Stimulated activated CD8-positive, alpha-beta memory T cell treated with anti-CD3 and anti-CD28 coated beads, Interleukin-4, amount 100 ng/mL, for 48 hours (primary cell): ENCODE measurements at places on chromosomes 11 and 22.

GRCh38 chr11:65378208-65378927 is 4.1 kb downstream of the SLC25A45 start:
- no peak for DNase-seq

DNA sequence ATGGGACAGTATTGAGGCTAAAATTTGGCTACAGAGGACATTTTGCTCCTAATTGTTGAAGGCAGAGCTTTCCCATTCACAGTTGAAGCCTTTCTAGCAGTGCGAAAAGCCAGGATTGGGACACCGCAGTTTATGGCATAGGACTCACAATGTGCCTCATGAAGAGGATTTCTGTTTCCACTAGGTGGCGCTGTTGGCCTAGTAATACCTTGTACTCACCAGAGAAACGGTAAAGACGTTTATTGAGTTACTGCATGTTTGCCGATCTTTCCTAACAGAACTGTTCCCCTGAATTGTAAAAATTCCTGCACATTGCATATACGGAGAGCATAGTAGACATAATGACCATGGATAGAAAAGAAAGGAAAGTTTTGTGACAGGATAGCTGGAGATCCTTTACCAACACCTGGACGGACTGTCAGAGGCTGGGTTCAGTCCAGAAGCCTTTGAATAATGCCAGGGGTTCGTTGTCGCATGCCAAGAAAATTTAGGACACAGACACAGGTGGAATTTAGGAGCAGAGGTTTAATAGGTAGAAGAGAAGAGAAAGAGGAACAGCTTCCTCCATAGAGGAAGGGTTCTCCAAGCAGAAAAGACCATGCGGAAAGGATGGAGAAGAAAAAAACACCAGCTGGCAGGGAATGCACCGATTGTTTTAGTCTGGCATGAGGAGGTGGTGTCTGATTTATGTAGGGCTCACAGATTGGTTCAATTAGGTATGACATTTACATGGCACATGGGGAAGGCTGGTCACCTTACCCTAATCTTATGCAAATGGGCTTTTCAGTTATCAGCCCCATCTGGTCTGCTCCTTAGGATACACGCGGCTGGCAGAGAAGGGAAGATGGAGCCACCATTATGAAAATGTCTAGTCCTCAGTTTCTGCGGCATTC is 10.8 kb upstream of the OR51D1 start:
- peak; percentile 77 for DNase-seq

DNA sequence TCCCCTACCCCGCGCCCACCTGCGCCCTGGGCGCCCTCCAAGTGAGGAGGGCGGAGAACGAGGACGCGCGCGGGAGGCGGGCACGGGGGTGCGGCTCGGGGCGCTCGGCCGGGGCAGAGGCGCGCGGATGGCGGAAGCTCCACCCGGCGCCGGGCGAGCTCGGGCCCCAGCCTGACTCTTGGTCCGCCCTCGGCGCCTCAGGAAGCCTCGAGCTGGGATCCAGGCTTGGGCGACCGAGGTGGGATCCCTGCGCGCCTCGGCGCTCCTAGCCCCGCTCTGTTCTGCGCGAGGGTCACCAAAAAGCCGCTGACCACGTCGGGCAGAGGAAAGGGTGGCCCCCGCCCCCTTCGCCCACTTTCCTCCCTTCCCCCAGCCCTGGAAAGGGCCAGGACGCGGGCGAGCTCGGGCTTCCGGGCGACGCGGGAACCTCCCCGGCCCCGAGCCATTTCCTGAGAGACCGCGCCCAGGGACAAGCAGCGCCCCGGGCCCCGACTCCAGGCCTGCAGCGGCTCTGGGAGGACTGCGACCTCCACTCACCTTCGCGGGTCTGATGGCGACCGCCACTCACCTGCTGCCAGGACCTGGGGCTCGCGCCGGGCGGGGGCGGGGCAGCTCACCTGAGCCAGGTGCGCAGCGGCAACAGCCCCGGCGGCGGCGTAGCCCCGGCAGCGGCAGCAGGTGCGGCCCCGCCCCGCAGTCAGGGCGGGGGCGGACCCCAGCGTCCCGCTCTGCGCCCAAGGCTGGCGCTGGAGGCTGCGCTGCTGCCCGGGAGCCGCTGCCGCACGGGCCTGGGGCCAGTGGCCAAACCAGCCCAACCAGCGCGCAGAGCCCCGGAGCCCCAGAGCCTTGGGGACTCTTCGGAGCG is 2.2 kb upstream of the SIGIRR start:
- peak; percentile 60 for DNase-seq

DNA sequence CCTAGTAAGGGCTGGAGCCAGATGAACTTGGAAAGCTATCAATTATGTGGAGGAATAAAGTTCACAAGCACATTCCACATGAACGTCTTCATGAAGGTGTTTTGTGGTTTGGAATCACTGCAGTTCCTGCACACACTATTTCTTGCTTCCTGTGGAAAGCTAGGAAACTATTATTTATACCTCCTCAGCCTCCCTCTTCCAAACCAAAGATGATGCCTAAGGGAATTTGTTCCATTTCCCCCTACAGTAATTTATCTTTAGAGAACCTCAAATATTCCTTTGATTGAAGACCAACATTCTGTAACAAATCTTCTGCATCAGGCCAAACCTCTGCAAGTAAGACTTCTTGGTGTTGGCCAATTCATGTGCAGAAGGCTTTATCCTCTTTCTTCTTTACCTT is 115.8 kb upstream of the ARHGAP20 start:
- no peak for DNase-seq

DNA sequence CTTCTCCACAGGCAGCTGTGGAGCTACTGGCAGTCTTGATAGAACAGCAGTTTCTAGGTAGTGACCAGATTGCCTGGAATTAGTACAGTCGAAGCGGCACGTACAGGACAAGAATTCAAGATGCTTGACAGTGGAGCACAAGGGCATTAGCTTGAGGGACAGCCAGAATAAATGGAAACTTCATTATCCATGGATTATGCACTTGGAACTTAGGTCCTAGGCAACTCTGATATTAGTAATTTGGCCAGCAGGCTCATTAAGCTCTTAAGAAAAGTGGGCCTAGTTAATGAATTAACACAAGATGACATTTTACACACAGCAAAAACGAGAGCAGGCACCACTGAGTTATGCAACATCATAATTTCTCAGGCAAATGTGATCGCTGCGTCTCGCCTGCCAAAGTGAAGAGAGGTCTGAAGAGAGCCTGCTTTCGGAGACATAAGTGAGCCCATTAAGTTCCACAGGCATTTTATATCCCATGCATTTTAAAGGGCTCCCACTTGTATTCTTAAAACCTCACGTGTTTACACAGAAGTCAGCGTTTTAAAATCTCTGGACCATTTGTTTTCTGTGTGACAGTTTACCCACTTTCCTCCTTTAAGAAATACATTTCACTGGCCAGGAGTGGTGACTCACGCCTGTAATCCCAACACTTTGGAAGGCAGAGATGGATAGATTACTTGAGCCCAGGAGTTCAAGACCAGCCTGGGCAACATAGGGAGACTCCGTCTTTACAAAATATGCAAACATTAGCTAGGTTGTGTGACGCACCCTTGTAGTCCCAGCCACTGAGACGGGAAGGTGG is 66.2 kb downstream of the COMMD9 start:
- DNase-seq, result no peak

DNA sequence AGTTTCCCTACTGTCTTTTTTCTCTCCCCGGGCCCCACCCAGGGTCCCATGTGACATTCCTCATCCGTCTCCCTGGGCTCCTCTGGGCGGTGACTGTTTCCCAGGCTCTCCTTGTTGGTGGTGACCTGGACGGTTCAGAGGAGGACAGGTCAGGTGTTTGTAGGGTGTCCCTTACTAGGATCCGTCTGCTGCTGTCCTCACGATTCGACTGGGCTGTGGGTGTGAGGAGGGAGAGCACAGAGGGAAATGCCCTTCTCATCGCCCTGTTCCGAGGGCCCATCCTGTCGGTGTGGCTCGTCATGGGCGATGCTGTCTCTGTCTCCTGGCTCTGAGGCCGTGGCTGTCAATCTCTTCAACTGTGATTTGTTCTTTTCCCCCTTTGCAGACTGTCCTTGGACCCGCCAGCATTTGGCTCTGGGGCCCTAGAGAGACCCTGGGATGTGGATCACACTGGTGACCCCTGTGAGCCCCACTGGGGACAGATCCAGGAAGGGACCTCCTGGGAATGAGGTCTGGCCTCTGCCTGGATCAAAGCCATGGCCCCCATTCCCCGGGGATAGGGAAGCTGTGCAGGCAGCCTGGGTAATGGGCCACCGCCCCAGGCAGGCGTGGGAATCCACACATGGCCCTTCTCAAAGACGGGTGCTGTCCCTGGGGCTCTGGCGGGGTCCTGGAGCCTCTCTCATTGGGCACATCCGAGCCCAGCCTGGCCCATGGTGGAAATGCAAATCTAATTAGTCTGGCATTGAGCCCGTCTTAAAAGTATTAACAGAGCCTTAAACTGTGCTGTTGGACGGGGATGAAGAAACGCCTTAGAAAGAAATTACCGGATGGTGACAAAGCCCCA is 46.8 kb upstream of the KCNQ1OT1 start:
- no peak for DNase-seq

DNA sequence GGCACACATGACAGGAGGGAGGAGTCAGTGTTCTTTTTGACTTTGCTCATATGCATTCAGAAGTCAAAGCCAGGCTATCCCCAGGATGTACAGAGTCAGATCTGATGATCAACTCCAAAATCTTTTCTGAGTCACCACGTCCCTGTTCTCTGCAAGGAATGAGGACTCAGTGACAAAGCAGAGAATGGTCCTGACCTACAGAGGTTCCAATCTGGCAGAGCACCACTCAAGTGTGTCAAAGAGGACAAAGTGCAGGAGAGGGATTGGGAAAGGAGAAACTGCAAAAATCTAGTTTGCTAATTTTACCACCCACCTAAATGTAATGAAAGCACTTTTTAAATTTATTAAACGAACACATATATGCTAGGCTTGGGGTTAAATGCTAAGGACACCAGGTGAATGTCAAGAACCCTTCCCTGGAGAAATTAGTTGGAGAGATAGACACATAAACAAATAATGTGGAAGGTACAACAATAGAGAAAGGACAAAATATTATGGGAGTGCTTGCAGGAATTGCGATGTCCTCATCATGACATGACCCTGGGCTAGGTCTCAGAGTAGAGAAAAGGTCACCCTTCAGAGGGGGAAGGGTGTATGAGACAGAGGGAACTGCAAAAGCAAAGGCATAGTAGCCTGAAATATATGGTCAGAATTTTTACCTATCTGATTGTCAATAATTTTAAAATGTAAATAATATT is 56.3 kb downstream of the MTNR1B start:
- DNase-seq, result no peak

GRCh38 chr11:101003468-101003867 is 126.1 kb downstream of the PGR start:
- no peak for DNase-seq

- no peak for DNase-seq
Measured at GRCh38 chr22:20738394-20739089, 35.4 kb upstream of the SERPIND1 start.

DNA sequence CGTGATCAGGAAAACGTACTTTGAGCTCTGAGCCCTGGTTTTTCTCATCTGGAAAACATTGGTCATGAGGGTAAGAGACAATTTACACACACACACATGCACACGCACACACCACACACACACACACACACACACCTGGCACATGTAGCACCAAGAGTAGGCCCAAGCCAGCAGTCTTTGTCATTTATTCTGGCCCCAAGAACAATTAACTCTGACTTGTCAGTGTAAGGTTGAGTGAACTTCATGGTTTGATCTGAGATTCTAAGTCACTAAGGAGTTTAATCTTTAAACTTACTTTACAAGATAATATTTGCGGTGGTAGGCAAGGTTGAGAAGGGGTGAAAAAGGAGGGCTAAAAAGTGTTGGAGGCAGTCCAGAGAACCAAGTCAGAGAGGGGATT is 44.1 kb downstream of the MMP20 start:
- DNase-seq, result no peak

DNA sequence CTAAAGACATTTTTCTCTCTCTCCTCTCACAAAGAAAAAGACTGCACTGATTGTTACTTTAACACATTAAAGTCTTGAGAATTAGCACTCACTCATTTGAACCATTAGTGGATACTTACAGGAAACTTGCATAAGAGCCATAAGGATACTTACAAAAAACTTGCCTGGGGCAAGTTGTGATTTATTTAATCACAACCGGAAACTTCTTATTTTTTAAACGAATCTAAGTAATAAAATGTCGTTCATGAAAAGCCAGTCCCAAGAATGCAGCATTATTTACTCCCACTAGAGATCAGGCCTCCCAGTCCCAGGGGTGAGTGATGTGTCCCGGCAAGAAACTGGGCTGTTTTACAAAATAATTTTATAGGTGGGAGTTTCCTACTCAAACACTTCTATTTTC is 59.3 kb upstream of the TTC12 start:
- no peak for DNase-seq

GRCh38 chr22:23401111-23401909 is 178.8 kb downstream of the IGLL1 start:
- no peak for DNase-seq

DNA sequence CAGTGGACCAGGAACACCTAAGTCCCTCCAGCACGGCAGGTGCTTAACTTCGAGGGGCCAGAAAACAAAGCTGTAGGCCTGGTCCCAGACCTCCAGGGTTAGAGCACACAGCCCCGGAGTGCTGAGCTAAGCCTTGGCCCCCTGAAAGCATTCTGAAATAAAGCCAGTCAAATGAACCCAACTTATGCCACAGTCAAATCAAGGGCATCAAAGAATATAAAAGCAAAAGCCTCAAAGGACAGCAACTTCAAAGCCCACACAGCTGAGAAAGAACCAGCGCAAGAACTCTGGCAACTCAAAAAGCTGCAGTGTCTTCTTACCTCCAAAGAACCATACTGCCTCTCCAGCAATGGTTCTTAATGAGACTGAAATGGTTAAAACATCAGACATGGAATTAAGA is 39.1 kb downstream of the TMEM123 start:
- DNase-seq, result no peak

DNA sequence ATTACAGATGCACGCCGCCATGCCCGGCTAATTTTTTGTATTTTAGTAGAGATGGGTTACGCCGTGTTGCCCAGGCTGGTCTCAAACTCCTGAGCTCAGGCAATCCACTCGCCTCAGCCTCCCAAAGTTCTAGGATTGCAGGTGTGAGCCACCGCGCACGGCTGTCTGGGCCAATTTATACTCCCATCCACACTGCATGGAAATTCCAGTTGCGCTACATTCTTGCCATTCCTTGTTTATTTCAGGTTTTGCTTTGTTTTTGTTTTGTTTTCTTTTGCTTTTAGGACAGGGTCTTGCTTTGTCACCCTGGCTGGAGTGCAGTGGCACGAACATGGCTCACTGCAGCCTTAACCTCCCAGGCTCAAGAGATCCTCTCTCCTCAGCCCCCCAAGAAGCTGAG is 11.0 kb upstream of the CAPRIN1 start:
- no peak for DNase-seq

GRCh38 chr11:75182664-75183063 is 31.8 kb downstream of the SLCO2B1 start:
- DNase-seq, result no peak

DNA sequence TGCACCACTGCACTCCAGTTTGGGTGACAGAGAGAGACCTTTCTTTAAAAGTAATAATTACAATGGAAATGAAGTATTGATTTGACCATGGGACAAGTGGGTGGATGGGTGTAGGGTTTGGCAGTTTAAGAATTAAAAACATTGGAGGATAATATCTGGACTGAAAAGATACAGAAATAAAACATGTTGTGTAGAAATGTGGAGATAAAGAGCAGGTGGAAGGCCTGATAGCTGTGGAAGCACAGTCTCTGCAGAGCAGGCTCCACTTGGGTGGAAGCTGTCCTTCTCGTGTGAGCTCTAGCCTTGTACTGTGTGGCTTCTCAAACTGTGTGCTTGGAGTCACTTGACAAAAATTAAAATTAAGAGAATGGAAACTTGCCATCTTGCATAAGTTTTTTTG is 25.6 kb downstream of the APLP2 start:
- DNase-seq, result no peak

- no peak for DNase-seq
Measured at GRCh38 chr11:68598816-68599653, 85.3 kb upstream of the GAL start.

- DNase-seq, result no peak
Measured at GRCh38 chr22:43296276-43296902, 46.8 kb downstream of the SCUBE1 start.
